ENCODE measurements at places on chromosomes 6 and 20.

DNA sequence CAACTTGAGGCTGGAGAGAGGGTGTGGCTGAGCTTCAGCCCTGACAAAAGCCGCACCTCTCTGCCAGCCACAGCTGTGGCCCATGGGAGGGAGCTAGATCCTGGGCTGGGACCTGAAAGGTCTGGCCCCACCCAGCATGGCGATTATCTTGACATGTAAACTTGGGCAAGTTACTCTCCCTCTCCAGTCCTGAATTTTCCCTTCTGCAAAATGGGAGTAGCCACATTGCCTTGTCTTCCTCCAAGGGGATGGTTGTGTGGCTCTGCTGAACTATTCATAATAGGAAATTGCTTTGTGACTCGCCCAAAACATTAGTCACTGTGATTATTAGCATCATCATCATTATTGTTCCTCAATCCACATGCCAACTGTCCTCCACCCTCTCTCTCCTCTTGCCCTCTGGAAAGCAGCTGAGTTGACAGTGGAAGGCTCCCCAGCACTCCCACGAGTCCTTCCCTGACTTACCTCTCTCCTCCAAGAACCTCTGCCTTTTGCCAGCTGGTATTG lies 23.0 kb upstream of the RBPJL start:
- no peak for DNase-seq

DNA sequence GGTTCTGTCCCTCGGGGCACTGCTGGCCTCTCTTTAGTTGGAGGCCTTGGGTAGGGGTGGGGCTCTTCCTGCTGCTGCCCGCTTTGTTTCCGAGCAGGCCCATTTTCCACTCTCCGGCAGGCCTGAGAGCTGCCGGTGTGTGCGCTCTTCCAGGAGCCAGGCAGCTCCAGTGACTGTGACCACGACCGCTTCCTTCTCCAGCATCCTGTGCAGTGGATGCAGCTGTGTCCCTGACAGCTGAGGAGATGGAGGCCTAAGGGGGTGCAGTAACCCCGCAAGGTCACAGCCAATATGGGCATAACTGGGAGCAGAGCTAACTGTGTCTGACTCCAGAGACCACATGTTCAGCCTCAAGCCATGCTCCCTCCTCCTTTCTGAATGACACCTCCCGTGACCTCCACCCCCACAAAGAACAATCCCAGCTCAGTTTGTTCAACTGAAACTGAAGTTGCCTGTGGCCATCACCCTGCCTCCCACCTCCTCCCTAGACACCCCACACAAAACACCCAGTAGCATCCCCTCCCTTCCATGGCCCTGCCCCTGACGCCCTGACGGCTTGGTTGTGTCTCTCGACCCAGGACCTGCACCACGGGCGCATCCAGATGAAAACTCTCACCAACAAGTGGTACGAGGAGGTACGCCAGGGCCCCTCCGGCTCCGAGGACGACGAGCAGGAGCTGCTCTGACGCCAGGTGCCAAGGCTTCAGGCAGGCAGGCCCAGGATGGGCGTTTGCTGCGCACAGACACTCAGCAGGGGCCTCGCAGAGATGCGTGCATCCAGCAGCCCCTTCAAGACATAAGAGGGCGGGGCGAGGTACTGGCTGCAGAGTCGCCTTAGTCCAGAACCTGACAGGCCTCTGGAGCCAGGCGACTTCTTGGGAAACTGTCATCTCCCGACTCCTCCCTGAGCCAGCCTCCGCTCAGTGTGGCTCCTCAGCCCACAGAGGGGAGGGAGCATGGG lies 27.8 kb downstream of the SPATA2 start:
- no peak for DNase-seq

- DNase-seq: no peak
Measured at GRCh38 chr20:35561671-35562070, 19.8 kb downstream of the ERGIC3 start.

GRCh38 chr20:59525500-59526241 lies 78.7 kb upstream of the PHACTR3 start:
- DNase-seq: peak; percentile 28

GRCh38 chr6:33591424-33592032 lies 11.5 kb upstream of the BAK1 start:
- DNase-seq: no peak

GRCh38 chr20:39516964-39517363 lies 554.8 kb downstream of the DHX35 start:
- DNase-seq: no peak

DNA sequence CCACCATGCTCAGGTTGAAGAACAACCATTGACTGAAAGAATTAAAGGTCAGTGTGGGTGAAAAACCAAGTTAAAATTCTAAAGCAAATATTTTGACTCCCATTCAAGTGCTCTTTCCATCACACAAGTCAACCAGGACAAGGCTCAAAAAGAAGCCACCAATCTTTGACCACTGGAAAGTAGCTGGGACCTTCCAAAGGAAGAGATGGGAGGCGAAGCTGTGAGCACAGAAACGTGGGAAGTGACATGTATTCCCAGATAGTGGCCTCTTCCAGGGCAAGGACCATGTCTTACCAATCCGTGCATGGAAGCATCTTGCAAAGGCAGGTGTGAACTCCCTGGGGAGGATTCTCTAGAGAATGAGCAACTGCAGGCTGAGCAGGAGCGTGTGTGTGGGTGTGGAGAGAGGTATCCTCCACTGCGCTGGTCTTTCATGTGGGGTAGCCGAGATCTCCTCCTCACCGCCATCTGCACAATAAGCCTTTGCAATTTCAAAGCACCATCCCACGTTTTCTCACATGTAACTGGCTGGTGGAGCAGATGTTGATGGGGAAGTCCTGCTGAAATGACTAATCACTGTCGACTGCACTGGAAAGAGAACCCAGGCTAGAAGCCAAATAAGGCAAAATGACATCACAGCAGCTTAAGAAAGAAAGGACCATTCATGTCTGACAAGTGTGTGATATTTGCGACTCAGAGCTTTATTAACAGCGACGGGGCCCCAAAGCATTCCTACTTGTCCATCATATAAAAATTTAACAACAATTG lies 189.4 kb upstream of the RREB1 start:
- DNase-seq: peak; percentile 54

DNA sequence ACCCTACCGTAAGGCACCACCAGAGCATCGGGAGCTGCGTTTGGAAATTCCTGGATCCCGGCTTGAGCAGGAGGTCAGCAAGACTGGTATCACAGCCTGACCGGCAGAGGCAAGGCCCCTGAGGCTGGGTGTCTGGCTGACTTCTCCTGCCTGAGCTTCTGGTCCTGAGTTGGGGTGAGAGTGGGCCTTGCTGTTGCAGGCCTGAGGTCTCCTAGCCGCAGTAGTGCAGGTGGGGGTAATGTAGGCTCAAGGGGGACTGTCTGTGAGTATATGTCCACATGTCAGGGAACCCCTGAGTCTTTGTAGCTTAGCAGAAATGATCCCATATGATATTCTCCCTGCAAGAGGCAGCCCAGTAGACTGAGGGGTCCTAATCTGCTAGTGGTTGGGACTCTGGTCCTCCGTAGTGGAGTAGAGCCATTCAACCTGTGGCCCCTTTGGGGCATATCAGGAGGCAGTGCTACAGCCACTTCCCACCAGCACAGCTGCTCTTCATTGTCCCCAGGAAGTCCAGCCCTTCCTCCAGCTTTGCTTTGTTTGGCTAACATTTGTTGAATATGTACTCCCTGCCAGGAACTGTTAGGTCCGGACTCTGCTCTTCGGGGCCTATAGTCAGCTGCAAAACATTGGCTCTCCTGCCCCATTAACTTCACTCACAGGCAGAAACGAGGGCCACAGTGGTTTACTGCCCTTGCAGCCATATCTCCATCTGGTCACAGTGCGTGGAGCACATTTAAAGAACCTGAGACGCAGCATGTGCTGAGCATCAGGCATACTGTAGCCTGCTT lies 10.9 kb downstream of the LRRC73 start:
- no peak for DNase-seq

DNA sequence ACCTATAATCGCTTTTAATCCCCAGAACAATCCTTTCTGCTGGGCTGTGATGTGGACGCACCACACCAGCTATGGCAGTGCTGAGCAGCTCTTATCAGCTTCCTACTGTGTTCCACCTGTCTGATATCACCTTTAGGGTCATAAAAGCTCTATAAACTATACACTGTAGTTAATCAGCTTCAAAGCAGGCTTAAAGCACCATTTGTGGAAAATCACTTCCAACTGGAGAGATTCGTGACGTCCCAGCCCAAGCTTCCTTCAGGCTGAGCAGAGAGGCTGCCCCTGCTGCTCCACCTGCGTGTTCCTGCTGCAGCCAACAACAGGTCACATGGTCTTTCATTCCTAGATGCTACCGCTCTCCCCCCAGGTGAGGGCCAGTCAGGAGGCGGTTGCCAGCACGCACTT lies 156.5 kb downstream of the SMOC2 start:
- no peak for DNase-seq
